ENCODE measurements at places on chromosomes 16 and 17.

DNA sequence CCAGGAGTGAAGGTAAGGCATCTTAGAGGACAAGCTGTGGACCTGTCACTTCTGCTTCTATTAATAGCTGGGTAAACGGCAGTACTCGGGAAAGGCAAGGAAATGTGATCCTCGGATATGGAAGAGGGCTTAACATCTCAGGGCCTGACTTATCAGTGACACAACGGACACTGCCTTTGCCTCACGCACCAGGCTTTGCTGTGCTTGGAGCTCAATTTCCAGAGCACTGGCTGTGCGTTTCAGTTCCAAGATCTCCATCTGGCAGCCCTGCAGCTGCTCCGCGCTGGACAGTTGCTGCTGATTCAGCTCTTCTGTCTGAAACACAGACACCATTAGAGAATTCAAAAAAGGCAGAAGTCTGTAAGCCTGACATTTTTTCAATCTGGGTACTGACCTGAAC lies 3.5 kb downstream of the KRT40 start:
- DNase-seq, result peak; percentile 6

- DNase-seq, result no peak
Measured at GRCh38 chr17:74678541-74678940, 34.2 kb downstream of the CD300LF start.

DNA sequence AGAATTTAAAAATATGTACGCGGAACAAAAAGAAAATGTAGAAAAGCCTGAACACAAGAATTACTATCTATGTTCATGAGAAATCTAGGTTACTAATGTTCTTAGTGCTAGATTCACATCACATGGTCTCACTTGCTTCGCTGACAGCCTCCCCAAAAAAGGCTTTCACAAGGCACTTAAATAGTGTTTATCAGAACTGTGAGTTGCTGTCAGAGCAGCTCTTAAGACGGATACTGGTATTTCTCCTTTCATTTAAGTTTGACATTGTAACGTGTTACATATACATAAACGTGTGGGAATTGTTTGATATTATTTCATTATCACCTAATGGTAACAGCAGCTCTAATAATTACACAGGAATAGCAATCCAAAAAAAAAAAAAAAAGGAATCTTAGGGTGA lies 150.9 kb downstream of the CDH8 start:
- no peak for DNase-seq

DNA sequence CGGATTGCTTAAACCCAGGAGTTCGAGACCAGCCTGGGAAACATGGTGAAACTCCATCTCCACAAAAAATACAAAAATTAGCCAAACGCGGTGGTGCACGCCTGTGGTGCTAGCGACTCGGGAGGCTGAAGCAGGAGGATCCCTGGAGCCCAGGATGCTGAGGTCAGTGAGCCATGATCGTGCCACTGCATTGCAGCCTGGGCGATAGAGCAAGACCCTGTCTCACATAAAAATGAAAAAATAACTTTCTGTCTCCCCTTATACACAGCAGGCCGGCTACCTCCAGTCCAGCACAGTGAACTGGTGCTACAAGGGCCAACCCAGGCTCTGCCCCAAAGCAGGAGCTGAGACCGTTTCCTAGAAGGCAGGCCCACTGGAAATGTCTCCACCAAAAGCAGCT lies 59.7 kb downstream of the YWHAE start:
- no peak for DNase-seq

DNA sequence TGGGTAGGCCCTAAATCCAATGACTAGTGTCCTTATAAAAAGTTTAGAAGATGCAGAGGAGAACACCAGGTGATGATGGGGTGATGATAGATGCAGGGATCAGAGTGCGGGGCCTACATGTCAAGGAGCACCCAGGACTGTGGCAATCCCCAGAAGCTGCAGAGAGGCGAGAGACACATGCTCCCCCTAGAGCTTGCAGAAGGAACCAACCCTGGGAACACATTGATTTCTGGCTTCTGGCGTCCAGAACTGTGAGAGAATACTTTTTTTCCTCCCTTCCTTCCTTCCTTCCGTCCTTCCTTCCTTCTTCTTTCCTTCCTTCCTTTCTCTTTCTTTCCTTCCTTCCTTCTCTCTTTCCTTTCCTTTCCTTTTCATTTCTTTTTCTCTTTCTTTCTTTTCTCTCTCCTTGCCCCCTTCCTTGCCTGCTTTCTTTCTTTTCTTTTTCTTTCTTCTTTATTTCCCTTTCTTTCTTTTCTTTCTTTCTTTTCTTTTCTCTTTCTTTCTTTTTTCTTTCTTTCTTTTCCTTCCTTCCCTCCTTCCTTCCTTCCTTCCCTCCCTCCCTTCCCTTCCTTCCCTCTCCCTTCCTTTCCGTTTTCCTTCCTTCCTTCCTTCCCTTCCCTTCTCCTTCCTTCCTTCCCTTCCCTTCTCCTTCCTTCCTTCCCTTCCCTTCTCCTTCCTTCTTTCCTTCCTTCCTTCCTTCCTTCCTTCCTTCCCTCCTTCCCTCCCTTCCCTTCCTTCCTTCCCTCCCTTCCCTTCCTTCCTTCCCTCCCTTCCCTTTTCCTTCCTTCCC lies 134.3 kb downstream of the HAPSTR1 start:
- no peak for DNase-seq

GRCh38 chr16:72902206-72902605 lies 145.7 kb downstream of the ZFHX3 start:
- DNase-seq, result no peak

- DNase-seq, result peak; percentile 77
Measured at GRCh38 chr16:69132424-69133252, at the start of the genes CHTF8 and UTP4. CHTF8 (minus strand) TSS chr16:69132588; CDS start chr16:69121458, 11,130 bp downstream. UTP4 (plus strand) TSS chr16:69132649; CDS start chr16:69133460, 811 bp downstream.

- no peak for DNase-seq
Measured at GRCh38 chr16:71443714-71444113, 1.9 kb upstream of the TLE7 start.

DNA sequence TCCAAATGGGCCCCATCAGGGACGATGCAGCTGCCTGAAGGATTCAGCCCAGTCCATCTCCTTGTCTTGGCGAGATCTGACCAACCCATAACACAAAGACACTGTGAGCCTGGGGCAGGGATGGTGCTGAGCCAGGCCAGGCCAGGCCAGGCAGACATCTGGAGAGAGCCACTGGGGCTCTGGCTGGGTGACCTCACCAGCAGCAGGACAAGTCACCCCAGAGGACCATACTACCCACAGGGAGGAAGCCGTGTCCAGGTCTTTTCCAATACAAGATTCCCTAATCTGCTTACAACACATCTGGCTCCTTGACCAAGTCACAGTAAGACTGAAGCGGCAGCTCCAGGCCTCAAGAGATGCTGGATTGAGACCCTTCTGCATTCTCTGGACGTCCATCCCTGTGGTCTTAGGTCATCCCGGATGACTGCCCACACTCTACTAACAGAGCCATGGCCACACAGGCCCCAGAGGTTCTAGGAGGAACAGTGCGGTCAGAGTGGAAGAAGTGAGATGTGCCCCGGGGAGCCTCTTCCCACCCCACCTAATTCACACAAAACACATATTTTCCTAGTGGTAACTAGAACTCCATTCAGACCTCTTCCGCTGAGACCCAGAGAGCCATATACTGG lies 81.8 kb upstream of the RCVRN start:
- no peak for DNase-seq

DNA sequence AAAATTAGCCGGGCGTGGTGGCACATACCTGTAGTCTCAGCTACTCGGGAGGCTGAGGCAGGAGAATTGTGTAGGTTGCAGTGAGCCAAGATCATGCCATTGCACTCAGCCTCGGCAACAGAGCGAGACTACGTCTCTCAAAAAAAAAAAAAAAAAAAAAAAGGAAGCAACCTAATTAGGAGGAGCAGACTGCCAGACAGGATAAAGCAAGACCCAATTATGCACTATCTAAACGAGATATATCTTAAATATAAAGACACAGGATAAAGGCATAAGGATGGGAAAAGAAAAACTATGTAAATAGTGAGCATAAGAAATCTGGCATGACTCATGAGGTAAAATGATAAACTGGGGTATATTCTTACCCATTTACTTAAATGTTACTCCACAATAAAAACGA lies 4.9 kb downstream of the TXNDC11 start:
- DNase-seq, result no peak

- DNase-seq, result peak; percentile 38
Measured at GRCh38 chr17:78611607-78612006, 34.4 kb upstream of the DNAH17 start.

DNA sequence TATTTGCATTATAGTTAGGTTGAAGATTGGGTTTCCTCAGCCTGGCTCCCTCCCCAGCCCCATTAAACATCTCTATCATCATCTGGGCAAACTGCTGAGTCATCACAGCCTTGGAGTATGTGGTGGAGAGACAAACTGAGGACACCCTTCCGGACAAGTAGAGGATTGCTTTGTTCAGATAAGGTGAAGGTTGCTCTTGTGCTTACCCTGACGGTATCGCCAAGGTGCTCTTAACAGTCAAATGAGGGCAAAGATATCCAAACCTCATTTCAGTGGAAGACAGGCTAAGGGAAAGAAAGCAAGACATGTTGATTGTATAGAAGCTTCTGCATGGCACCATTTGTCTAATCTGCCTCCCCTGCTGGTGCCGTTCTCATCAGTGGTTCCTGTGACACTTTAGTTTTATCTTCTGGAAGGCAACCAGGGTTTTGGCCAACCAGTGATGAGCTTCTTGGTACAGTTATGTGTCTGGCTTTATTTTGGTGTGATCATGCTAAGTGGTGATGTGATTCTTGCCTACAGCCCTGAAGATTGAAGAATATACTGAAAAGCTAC lies 56.9 kb upstream of the LGALS9 start:
- DNase-seq, result peak; percentile 68

DNA sequence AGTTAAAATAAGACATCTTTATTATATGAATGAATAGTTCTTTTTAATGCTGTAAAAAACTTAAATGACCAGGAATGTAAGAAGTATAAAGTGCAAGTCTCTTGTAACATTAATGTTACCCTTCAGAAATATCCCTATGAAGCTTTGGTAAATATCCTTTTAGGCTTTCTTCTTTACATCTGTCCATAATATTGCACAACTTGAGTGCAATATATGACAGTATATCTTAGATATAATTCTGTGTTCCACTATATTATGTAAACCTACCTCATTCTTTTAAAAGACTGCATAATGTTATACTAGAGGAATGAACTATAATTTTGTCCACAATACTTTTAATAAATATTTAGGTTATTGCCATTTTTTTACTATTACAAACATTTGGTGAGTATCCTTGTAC lies 81.1 kb downstream of the EFCAB13 start:
- no peak for DNase-seq

DNA sequence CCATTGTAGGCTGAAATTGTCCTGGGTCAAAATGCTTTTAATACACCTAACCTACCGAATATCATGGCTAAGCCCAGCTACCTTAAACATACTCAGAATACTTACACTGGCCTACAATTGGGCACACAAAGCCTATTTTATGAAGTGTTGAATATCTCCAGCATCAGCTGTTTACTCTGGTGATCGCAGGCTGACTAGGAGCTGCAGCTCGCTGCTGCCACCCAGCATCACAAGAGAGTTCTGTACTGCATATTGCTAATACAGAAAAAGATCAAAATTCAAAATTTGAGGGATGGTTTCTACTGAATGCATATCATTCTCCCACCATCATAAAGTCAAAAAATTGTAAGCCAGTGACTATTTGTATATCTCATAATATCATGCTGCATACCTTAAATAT lies 55.3 kb downstream of the ULK2 start:
- peak; percentile 9 for DNase-seq

Measured in cardiac fibroblast (primary cell).